ENCODE measurements at places on chromosomes 4 and X.

GRCh38 chr4:25811841-25812240 lies 50.9 kb downstream of the SEL1L3 start:
- DNase-seq = no peak

GRCh38 chr4:106316773-106317409 lies 541 bp downstream of the AIMP1 start:
- no peak for DNase-seq

DNA sequence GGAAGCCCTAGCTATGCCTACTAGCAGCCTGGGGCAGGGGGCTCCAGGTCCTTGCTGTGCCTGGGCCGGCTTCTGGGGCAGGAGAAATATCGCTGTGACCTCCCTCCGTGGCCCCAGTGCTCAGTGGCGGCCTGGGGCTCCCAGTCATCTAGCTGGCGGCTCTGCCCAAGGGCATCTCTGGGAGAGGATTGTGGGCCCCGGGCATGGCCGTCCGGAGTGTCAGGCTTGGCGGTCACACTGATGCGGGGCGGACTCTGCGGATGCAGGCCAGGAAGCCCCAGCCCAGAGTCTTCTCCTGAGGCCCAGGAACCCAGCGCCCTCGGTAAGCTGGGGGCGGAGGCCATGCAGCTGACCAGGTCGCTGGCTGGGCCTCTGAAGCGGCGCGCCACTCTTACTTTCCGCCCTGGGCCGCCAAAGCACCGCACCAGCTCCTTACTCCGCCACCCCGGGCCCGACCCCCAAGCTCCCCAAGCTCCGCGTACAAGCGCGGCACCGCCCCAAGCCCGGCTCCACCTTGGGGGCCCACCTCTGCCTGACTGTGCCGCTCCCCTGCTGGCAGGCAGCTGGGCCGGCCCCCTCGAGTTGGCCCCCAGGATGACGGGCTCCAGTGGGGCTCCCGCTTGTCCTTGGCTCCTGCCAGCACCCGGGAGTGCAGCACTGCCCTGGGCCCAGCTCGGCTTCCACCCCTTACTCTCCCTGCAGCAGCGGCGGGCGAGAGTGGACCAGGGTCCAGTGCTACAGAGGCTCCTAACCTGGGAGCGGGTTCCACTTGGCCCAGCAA lies 720.0 kb downstream of the PCDH18 start:
- DNase-seq = no peak

- DNase-seq = no peak
Observed at GRCh38 chr4:6854098-6854744, 55.4 kb upstream of the TBC1D14 start.

- peak; percentile 35 for DNase-seq
Observed at GRCh38 chrX:15790769-15791290, 546 bp downstream of the ZRSR2 start.

DNA sequence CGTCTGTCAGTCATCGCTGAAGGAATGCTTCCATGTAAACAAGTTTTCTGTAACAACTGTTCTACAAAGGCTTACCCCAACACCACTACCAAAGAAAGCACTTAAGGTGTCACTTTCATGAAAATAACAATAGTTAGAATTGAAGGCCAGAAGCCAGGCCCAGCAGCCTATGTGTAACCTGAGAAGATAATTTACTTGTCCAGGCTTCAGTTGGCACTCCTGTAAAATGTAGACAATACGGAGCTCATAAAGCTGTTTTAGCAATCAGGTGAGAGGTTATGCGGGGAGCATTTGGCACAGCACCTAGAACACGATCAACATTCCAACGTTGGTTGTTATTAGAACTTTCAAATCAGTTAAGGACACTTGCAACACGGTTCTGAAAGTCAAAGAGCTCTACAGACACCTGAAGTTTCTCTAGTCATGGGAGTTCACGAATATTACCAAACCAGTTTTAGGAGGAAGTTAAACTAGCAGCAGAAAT lies 15.7 kb downstream of the ADGRA3 start:
- no peak for DNase-seq

DNA sequence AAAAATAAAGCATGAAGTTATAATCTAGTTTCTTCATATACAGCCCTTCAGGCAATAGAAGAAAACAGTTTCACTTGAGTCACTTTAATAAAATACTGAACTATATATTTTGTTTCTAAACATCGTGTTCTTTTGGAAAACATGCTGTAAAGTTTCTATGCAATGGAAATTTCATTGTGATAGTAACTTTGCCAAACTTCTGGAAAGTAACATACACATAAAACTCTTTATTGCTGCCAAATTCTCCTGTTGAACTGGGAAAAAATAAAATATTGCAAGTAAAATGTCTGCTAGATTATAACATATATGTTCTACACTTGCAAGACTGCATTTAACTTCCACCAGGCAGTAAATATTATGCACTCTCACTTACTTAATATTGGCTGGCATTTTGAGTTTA lies 635.4 kb downstream of the SPRY1 start:
- no peak for DNase-seq

GRCh38 chr4:82043081-82043808 lies 330.5 kb downstream of the HNRNPD start:
- no peak for DNase-seq

DNA sequence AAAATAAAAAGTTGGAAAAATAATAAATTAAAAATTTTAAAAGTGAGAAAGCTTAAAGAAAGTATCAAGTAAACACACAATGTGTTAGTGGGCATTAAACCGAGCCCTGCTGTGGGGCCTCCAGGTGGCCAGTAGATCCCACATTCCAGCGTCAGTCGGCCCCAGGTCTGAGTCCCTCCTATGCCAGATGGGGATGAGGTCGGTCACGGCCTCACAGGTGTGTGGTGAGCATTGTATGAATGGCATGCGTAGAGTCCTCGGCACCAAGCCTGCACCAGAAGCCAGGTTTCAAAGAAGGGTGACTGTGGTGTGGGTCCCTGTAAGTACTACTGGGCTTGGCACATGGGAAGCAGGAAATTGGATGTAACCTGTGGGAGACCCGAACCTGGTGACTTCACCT lies 75.6 kb upstream of the MSX1 start:
- DNase-seq = no peak

- no peak for DNase-seq
Observed at GRCh38 chrX:132497432-132497831, 8.6 kb upstream of the MBNL3 start.
